ENCODE measurements at places on chromosomes 16 and 17.

DNA sequence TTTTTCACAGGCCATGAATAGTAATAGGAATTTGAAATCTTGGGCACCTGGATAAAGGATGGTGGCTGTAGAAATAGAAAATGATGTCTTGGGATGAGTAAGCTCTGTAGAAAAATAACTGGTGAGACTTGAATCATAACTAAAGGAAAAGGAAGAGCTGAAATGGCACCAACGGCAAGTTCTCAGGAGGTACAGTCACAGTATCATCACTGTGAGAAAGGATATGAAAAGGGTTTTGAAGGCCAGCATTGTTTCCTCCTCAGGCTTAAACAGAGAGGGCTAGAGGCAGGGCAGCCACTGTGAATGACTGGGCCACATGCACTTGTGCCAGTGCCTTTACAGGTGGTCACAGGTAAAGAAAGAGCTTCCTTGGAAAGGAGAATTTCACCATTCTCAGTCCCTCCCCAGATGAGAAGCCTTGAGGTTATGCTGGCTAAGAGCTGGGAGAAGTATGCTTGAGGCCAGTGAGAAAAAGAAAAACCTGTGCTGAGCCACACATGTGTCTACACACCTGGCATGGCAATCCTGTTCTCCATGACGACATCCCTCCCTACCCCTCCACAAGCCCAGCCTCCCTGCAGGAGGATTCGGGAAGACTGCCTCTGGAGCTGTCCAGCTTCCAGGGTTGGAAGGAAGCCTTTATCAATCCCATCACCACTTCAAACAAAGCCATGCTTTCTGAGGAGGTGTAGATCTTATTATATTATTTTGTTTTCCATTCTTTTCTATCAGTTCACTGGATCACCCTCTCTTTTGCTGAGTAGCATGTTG, 3.8 kb upstream of the ANKFN1 start:
- DNase-seq, result no peak

GRCh38 chr17:41547921-41548843, 20.1 kb upstream of the KRT19 start:
- peak; percentile 95 for DNase-seq

GRCh38 chr17:13462673-13463124, 139.0 kb downstream of the HS3ST3A1 start:
- no peak for DNase-seq

DNA sequence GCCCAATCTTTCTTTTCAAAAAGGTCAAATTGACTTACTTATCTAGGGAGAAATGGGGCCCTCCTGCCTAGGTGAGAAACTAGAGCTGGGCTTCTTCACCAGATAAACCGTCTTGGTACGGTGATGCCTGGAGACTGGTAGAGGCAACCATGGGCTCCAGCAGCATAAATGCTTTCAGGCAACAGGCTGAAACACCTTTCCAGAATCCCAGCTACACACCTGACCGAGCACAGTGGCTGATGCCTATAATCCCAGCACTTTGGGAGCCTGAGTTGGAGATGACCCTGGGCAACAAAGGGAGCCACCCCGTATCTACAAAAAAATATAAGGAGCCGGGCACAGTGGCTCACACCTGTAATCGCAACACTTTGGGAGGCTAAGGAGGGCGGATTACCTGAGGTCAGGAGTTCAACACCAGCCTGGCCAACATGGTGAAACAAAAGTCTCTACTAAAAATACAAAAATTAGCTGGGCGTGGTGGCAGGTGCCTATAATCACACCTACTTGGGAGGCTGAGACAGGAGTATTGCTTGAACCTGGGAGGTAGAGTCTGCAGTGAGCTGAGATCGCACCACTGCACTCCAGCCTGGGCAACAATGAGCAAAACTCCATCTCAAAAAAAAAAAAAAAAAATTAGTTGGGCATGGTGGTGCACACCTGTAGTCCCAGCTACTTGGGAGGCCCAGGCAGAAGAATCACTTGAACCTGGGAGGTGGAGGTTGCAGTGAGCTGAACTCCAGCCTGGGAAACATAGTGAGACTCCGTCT, 8.0 kb downstream of the TRAF4 start:
- no peak for DNase-seq

DNA sequence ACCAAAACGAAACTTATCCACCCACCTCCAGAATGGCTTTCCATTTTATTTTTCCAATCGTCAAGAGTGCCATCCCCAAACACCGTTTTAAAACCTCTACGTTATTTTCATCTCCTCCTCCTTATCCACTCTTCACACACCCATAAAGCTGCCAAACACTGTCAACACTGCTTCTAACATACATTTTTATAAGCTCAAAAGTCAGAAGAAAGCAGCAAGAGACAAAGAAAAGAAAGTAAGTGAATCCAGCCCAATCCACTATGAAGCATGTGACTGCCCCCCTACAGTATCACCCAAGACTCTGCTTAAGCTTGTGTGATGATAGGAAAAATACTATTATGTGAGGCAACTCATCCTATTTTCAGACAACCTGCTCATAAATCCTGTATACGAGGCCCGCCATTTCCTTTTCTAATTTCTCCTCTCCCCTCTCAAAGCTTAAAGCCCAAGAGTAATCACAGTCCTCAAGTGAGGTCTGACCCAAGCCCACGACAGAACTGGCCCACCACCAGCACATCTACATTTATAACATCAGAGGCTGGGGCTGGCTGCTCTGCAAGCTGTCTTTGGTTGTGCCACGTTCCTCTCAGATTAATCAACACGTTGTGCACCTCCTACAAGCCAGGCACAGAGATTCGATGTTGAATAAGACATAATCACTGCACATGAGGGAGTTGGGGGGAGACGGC, 16.3 kb downstream of the USP31 start:
- DNase-seq, result no peak

- DNase-seq, result no peak
These were observed 9.2 kb downstream of the DYNC1LI2 start for GRCh38 chr16:66741950-66742808.

DNA sequence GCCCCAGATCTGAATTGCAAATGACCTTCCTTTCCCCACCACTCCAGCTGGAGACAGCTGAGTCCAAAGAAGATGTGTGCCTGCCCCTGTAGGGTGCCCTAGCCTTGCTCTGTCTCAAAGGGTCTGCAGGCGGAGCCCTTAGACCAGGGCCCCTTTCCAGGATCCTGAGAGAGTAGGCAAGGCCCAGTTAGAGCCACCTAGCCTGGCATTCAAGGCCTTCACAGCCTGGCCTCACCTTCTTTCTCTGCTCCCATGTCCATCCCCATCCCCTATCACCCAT, 66.6 kb upstream of the LHX1 start:
- DNase-seq, result no peak

GRCh38 chr16:49436181-49436580, 62.6 kb downstream of the C16orf78 start:
- DNase-seq, result no peak

DNA sequence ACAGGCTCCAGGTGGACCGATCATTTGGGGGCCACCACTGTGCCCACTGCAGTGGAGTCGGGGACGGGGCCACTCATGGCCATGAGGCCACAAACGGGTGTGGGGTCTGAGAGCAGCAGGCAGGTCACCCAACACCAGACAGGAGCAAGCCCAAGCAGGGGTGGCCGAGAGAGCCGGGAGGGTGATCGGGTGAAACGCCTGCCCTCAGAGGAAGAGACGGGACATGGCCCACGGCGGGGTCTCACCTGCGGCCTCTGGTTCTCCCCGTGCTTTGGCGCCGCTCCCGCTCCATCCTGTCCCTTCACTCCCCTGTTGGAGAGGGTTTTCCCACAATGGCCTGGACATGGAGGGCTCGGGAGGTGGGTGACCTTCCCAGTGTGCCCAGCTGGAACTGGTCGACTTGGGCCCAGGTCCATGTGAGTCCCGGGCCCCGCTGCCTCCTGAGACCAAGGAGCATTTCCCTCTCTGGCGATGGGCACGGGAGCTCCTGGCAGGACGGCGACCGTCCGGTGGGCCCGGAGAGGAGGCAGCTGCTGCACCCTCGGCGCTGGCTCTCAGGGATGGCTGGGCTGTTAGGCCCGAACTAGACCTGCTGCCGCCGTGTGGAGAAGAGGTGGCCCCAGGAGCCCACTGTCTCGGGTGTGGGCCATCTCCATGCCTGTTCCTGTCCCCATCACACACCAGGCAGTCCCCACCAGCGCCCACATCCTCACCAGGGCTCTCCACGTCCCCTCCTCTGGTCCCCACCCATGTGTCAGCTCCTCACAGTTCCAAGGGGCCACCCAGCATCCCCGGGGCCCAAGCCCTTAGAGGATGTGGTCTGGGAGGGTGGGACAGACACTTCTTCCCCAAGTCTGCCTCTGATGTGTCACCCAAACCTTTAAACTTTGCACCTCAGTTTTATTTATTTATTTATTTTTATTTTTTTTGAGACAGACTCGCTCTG, 13.4 kb upstream of the BAHCC1 start:
- no peak for DNase-seq

GRCh38 chr16:53090591-53091411, 36.0 kb downstream of the CHD9 start:
- peak; percentile 100 for DNase-seq

GRCh38 chr17:57402681-57403180, 146.4 kb downstream of the MSI2 start:
- DNase-seq, result no peak

DNA sequence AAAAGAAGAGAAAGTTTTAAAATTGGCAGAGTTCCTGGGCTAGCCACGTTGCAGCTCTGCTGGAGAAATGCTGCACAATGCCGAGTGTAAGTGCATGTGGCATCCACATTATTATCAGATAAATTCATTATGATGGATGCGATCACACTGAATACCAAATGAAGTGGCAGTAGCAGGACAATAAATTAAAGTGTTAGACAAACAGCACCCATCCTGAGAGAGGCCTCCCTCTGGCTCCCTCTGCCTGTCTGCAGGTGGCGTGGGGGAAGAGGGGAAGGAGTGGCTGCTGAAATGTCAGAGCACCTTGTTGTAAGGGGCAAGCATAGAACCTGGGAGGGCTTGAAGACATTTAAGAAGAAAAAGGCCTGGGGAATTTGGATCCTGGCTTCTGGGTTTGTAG, 324.1 kb downstream of the HAPSTR1 start:
- no peak for DNase-seq

DNA sequence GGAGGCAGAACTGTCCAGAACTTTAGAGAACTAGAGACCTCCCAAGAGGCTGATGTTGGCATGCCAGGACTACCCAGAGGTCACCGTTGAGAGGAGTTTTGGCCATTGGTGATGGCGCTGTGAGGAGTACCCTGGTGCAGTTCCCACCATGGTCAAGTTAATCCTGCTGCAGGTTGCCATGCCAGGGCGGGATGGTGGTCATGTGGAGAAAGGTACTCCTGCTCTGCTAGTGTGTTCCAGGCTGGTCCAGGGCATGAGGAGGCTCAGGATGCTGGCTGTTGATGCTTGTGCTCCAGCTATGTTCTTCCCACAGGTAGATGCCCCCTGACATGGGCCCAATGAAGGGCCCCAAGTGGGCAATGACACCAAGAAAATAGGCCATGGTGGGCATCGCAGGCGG, 4.1 kb upstream of the PHF12 start:
- no peak for DNase-seq

GRCh38 chr17:77901481-77901880, 57.0 kb upstream of the TNRC6C start:
- DNase-seq, result no peak

DNA sequence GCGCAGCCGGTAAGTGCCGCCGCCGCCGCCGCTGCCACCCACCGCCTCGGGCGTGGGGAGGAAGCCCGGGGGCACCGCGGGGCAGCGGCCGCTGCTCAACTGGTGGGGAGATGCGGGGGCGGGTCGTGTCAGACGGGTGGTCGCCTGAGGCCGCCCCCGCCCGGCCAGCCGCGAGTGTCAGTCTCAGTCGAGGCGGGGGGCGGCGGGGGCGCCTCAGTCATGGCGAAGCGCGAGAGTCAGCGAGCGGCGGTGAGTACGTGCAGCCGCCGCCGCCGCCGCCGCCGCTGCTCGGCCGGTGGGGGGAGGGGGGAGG, 76.2 kb downstream of the CHD9 start:
- no peak for DNase-seq

GRCh38 chr17:4535667-4536258, 19.4 kb downstream of the MYBBP1A start:
- no peak for DNase-seq

GRCh38 chr17:37025847-37026530, 77.2 kb downstream of the AATF start:
- no peak for DNase-seq

DNA sequence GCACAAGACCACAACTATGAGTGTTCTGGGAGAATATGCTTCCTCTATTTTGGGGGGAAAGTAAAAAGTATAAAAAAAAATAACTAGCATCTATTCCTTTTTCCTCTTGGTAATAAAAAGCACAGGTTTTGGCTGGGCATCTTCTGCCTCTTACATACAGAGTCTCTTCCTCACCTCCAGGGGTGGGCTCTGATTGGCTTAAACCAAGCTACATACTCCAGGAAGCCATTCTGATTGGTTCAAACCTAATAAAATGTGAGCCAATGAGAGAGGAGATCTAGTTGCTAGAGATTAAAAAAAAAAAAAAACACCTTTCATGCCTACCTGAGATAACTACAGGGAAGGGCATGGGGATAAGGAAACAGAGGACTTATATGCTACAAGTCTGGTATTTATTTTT, 365.9 kb upstream of the ERCC4 start:
- no peak for DNase-seq

- DNase-seq, result no peak
These were observed 1.6 kb downstream of the HOXB2 start for GRCh38 chr17:48543107-48543853.

GRCh38 chr16:9407206-9407758, 315.8 kb downstream of the HAPSTR1 start:
- DNase-seq, result no peak

DNA sequence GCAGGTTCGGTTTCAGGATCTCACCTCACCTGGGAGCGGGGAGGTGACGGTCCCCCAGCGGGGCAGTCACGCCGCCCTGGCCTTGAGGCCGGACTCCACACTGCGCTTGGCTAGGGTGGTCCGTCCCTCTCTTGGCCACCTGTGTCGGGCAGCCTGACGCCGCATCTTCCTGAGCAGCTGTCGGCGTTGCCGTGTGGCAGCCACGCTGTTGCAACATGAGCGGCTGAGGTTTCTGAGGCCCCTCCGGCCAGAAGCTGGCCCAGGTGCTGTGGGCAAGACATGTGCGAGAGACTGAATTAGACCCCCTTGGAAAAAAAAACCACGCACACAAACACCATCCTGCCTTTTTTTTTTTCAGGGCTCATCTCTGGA, 49.2 kb downstream of the IRF8 start:
- no peak for DNase-seq

DNA sequence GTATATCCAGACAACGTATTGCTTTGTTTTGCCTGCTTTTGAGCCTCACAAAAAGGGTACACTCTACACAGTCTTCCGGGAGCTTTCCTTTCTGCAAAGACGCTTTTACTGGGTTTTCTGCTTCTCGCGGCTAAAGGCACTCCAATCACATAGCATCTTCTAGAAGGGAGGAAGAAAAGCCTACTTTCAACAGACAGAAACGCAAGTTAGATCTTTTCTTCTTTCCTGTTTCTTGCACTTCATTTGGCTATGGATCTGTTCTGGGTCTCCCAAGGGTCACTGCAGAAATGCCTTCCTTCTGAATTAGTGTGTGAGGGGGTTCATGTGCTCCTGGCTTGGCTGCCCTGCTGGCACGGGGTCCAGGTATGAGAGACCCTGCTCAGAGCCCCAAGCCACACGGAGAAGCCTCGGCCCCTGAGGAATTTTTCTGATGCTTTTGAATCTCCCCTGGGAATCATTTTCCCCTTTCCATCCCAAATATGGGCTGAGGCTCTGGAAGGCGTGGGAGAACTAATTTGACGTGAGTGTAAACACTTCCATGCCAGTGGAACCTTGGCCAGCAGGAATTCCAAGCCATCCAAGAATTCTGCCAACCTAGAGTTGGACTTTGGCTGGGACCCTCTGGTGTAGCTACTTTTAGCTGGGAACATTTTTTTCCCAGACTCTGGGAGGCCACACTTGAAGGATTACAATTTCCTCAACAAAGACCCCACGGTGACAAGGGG, 49.6 kb upstream of the NKD1 start:
- DNase-seq, result no peak

- no peak for DNase-seq
These were observed 157.7 kb downstream of the CCDC182 start for GRCh38 chr17:57587193-57587969.
